ENCODE measurements at places on chromosomes 12 and 14.

DNA sequence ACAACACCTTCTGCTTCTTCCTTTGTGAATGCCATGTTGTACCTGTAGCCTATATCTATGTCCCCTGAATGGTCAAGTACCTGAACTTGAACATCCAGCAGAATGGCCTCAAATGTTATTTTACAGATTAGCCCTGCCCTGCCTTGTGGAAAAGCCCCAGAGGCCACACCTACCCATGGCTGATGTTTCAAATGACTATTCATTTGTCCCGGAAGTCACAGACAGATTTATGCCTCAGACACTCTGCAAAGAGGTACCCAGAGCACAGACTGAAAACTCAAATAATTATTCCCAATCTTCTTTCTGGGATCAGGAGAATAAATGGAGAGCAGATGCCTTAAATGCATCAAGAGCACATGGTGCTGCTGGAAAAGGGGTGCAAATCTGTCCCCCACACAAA is 13.0 kb upstream of the DPF3 start:
- no peak for DNase-seq

DNA sequence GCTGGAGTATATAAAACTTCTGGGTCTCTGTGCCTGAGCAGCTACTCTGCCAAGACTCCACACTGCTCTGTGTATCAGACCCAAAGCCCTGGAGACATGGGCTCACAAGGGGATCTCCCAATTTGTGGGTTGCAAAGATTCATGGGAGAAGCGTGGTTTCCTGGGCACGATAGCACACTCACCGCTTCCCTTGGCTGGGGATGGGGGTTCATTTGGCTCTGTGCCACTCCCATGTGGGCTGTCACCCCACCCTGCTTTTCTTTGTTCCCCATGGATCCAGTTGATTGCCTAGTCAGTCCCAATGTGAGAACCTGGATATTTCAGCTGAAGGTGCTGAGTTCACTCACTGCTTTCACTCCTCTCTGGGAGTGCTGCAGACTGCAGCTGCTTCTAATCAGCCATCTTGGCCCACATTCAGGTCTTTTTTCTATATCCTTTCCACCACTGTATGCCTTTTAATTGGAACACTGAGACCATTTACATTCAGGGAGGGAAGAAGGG is 40.0 kb upstream of the PCNX4 start:
- no peak for DNase-seq

GRCh38 chr12:107580750-107581618 is 104.6 kb upstream of the PWP1 start:
- no peak for DNase-seq

- DNase-seq = no peak
These were observed 769.8 kb downstream of the C12orf50 start for GRCh38 chr12:87259391-87259790.

- no peak for DNase-seq
These were observed 139.3 kb upstream of the ARHGAP5 start for GRCh38 chr14:31937730-31938346.

- no peak for DNase-seq
These were observed 31.1 kb downstream of the NR1H4 start for GRCh38 chr12:100504804-100505203.

DNA sequence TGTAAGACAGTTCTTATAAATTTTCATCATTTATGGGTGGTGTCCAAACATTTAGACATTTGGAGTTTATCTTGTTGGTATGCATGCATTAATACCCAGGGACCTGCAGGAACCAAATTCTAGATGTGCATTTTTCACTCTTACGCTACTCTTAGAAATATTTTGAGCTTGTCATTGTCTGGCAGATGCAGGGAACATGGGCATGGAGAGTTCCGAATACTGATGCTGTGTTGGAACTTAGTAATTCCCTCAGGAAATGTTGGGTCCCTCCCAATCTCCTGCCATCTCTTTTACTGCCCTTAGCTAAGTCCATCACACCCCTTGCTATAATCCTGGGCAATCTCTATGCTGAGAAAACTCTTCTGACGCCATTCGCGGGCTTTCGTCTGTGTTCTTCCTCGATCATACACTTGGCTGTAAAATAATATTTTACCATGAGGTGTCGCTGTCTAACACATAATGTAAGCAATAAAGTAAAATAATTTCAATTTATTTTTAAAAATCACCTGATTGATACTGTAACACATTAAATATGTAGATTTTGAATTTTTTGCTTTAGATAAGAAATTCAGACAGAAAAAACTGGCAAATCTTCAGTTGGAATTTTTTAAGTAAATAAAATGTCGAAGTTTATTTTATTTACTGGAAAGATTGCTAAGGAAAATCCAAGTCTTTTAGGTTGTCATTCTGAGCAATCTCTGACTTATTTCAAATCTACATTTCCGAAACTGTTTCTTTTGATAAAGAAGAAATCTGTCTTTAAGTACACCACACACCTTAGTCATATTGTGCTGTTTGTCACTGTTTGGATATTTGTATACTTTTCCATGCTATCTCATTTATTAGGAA is 304.1 kb upstream of the SSTR1 start:
- no peak for DNase-seq

GRCh38 chr12:3205742-3206519 is 128.8 kb downstream of the TSPAN9 start:
- DNase-seq = no peak

DNA sequence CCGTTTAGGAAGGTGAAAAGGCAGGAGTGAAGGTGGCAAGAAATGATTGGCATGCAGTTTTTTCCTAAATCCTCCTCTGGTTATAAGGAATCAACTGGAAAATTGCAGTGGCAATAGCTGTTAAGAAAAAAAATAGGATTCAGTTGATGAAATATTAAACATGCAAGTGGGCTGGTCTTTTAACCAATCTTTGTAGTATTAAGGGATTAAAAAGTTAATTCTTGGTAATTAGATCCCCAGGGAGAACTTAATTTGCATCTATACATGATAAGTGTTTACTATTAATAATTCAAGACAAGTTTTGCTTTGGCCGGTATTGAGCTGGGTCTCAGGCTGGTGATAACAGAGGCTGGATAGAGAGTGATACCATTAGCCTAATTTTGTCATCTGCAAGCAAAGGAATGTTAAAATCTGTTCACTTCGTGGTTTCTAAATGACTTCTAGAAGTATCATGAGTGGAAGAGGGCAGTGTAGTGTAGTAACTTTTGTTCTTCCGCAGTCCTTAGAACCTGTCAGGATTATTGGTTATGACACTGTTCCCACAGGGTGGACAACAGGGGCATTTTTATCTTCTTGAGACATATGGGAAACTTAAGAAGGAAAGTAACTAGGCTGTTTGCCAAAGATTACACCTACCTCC is 118.5 kb downstream of the PRKCH start:
- no peak for DNase-seq

DNA sequence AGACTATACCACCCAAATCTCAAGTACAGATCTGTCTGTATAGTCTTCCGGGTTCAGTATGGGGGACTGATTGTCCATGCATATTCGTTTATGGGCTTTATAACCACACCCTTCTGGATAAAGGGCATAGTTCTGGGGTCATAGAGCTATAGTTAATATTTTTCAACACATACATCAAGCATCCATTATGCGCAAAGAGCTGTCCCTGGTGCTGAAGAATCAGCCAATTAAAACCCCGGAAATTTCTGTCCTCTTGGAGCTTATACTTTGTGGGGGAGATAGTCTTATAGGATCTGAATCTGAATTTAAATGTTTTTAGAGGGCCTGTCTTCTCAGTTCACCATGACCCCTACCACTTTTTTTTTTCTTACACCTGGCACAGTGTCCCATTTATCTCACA is 256.7 kb downstream of the SUDS3 start:
- no peak for DNase-seq

GRCh38 chr12:62720661-62721330 is 214.2 kb downstream of the PPM1H start:
- no peak for DNase-seq

DNA sequence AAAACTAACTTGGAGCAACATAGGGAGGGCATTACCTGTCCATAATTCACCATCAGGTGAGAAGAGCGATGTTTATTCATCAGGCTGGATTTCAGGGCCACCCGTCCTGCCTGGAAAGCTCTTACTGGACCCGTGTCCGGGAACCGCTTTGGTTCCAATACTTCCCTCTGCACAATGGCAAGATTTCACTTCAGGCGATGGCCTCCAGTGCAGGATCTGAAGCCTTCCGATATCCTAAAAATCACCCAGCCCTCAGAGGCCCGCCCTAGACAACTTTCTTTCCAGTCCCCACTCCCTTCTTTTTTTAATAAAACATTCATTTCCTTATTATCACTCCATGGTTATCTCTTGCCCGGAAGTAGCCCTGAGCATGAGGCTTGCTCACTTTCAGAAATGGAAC is 92.5 kb downstream of the BCL11B start:
- DNase-seq = no peak

- no peak for DNase-seq
These were observed 50.8 kb downstream of the TTLL5 start for GRCh38 chr14:75711796-75712211.

GRCh38 chr14:56774503-56774902 is 35.8 kb downstream of the OTX2 start:
- no peak for DNase-seq

- no peak for DNase-seq
These were observed 76.1 kb upstream of the SAV1 start for GRCh38 chr14:50744231-50744630.

GRCh38 chr14:83140756-83141155 is 1607.1 kb upstream of the SEL1L start:
- no peak for DNase-seq

- no peak for DNase-seq
These were observed 11.6 kb downstream of the BHLHE41 start for GRCh38 chr12:26113181-26113654.

- no peak for DNase-seq
These were observed 9.0 kb downstream of the ANHX start for GRCh38 chr12:133226690-133227089.

DNA sequence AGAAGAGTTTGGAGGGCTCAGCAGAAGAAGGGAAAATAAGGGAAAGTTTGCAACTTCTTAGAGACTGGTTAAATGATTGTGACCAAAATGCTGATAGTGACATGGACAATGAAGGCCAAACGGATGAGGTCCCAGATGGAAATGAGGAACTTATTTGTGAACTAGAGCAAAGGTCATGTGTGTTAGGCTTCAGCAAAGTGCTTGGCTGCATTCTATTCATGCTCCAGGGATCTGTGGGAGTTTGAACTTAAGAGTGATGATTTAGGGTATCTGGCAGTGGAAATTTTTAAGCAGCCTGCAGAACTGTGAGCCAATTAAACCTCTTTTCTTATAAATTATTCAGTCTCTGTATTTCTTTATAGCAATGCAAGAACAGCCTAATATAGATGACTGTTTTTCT is 88.9 kb upstream of the ARHGAP5 start:
- no peak for DNase-seq

DNA sequence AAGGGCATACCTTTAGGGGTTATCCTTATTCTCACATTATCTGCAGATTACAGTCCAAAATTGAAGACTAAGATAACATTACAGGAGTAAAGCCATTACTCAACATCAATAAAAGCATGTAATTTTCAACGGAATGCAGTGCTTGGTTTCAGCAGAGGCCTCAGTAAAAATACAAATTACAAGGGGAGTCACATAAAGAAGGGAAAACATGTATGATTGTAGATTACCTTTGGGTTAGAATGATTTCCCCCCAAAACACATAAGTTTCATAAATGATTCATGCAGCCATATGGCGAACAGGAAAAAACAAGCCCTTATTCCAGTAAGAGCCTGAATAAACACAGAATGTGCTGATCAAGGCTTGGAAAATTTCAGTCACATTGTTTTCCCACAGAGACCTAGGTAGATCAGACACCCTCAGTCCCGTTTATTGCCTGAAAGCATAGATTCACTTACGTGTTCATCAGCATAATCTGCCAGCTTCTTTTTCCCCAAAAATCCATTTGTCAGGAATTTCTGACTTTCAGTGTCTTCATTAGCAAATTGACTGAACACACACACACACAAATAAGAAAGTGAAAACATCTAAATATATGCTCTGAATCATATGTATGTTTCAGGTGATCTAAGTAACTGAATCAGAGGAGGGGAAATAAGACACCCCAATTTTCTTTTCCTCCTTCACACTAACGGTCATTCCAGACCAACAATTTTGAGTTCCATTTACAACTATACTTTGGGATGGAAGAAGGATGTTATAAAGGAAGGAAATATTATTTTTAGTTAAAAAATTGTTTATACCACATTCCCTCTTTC is 37.5 kb downstream of the SLC38A4 start:
- DNase-seq = no peak

- no peak for DNase-seq
These were observed 136.4 kb downstream of the SLC35F4 start for GRCh38 chr14:57729208-57730187.

- no peak for DNase-seq
These were observed 114.5 kb downstream of the HMGA2 start for GRCh38 chr12:65938807-65939206.

GRCh38 chr14:35858521-35859209 is 32.5 kb downstream of the BRMS1L start:
- no peak for DNase-seq

DNA sequence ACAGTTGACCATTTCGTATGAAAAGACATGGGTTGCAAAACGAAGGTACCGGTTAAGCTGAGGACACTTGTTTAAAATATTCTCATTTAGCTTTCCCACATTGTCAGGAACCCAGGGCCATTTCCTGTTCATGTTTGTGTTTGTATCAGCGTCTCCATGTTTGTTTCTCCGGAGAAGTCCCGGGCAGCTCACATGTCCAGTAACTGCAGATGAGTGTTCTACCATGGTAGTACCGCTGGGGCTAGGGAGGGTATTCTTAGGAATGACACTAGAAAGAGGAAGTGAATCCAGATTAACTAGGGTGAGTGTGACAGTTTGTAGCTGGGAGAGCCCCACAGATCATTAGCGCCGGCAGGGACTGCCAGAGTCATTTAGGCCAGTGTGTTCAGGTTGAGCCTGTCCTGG is 50.0 kb upstream of the EVL start:
- no peak for DNase-seq

GRCh38 chr12:46839232-46839631 is 13.4 kb upstream of the SLC38A4 start:
- no peak for DNase-seq

DNA sequence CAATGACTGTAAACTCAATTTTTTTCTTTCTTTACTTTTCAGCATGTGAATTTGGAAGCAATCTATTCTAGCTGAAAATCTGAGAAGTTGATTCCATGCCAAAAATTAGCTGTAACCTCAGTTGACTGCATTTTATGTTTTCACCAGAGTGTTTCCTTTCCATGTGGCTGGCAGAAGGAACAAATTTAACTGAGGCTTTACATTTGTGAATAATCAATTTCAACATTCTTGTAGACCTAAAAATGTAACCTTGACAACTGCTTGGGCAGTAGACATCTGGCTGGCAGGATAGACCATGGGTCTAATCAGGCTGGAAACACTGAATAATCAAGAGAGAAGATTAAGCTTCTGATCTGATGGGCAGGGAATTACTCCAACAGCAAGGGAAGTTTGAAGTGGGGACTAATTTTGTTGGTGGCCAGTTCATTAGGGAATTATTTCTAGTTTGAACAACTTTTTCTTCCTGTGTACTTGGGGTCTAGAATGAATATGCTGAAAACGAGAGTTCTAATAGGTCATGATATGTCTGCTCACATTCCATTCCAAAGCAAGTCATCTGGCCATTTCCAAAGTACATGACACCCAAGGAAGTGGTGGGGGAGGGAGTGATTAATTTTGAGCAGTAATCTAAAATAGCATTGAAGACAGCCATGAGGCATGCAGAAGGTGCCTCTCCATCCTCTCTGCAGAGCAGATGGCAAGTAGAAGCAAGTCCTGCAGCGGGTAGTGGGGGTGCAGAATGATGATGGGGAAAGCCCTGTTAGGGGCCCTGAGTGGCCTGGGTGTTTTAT is 68.2 kb downstream of the ATP23 start:
- no peak for DNase-seq

- DNase-seq = no peak
These were observed 759 bp upstream of the KLC1 start for GRCh38 chr14:103628221-103628683.

- no peak for DNase-seq
These were observed 12.4 kb upstream of the DPF3 start for GRCh38 chr14:72906316-72906715.

Data from NCI-H187 (cell line).